Prostate gland (tissue), 2 donors: ENCODE measurements at places on chromosomes 12 and 14. TPM values are rescaled to one million over a fixed set of nuclear protein-coding genes. Genes with fewer than 3 reads are reported as not detected.

GRCh38 chr14:99599393-99599792, 4.6 kb downstream of the CCDC85C start:
- no peak for DNase-seq

The RERGL gene
- total RNA-seq = 3.0 TPM

DNA sequence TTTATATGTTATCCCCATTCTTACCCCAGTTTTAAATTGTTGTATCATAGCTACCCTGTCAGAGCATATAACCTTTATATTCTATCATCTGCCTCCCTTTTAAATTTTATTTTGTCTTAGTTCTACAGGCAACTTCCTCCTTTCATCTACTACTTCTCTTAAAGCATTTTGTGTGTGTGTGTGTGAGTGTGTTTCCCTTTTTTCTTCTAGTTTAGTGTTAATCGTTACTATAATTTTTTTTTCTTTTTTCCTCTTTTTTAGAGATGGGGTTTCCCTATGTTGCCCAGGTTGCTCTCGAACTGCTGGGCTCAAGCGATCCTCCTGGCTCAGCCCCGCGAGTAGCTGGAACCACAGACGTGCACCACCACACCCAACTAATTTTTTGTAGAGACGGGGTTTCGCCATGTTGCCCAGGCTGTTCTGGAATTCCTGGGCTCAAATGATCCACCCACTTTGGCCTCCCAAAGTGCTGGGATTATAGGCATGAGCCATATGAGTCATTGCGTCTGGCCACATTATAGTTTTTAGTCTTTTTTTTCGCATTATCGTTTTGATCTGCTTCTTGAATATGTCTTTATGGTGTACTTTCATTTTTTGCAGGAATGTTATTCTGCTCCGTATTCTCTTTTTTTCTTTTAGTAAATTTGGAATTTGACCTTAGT, 33.1 kb upstream of the FBXO34 start:
- DNase-seq = no peak

The KITLG gene
- total RNA-seq = 23.2 TPM

- no peak for DNase-seq
Measured at GRCh38 chr14:74491956-74492775, 939 bp downstream of the NPC2 start.

The ACVRL1 gene
- 31.1 TPM for total RNA-seq

DNA sequence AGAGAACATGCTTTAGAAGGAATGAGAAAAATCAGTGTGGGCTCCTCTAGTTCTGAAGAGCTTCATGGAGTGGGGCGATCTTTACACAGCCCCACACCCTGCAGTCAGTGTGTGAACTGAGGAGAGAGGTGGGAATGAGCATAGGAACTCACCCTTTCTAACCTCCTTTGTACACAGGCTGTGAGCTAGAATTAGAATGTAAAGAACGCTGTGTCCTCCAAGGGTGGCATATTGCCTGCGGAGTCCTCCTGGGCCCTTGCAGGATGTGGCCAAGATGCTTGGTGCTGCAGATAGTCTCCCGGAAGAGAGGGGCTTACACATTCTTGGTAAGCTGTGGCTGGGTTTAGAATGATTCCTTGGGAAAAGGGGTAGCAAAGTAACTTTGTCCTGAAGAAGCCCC, 43.9 kb downstream of the NINJ2 start:
- no peak for DNase-seq

DNA sequence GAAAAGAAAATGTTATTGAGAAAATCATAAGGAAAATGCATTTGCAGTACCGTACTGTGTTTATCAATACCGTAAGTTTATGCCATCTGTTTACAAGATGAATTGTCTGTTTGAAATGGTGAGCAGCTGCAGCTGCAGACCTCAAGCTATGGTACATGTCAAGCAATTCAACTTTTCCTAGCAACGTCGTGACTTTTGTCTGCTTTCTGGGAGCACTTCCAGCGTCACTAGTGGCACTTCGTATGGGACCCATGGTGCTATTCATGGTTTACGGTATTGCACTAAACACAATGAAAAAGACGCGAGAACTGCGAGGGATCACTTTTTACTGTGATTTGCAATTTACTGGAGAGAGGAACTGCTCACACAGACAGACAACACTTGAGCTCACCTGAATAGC, 160.8 kb downstream of the UNC79 start:
- no peak for DNase-seq

- no peak for DNase-seq
Measured at GRCh38 chr12:108191938-108192337, 62.9 kb downstream of the WSCD2 start.

- DNase-seq = no peak
Measured at GRCh38 chr12:50999093-50999492, 27.1 kb downstream of the SLC11A2 start.

The CLBA1 gene
- 15.2 TPM for total RNA-seq

DNA sequence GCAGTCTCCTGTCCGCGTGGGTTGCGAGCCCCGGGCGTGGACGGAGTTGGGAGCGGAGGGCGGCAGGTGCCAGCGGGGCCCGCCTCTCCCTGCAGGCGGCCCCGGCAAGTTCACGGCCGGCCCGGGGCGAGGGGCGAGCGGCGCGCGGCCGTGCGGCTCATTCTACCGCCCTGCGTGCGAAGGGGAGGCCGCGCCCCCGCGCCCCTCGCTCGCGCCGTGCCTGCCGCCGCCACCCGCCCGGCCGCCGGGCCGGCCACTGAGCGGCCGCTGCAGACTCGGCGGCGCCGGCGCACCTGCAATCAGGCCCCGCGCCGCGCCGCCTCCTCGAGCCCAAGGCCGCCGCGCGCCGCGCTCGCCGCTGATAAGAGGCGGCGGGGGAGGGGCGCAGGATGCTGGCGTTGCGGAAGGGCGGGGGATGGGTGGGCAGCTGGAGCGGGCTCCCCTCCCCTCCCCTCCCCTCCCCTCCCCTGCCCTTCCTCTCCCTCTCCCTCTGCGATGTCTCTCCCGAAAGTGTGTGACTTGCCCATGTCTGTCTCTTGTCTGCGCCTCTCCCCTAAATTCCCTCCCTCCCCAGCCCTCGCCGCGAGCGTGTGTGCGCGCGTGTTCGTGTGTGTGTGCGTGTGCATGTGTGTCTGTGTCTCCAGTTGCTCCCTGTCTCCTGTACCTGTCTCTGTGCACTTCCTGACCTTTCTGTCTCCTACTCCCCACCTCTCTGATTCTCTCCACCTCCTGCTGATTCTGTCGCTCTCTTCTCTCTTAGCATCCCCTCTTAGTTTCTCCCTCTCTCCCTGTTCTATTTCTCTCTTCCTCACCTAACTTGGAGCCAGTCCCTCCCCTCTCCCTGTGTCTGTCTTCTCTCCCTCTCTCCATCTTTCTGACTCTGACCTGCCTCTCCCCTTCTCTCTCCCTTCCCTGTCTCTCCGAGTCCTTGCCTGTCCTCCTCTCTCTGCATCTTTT, 768.1 kb upstream of the TBX3 start:
- DNase-seq = no peak

- DNase-seq = no peak
Measured at GRCh38 chr14:67502867-67503266, 14.3 kb upstream of the TMEM229B start.

DNA sequence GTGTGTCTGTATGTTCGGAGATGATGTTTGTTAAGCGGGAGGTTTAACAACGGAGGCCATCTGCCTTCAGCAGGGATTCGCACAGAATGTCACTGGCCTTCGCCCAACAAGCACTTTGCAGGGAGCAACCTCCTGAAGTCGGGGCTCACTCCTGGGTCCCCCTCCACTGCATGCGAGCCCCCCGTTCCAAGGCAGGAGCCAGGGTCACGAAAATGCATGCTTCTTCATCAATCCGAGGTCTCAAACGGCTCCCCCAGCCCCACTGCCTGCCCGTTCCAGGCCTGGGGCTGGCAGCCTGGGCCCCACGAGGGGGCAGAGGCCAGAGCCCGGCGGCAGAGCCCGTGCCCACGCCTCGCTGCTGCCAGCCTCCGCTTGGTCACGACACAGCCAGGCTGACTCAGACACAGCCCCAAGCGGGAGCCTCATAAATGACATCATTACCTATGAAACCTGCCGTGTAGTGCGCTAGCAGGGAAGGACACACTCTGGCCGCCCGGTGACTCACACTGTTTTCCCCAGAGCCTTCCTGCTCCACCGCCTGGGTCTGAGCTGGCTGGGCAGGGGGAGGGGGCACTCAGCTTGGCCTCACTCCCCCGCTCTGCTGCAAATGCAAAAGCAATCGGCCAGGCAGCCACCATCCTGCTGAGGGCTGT, 169.5 kb upstream of the RTL1 start:
- DNase-seq = peak; percentile 84

DNA sequence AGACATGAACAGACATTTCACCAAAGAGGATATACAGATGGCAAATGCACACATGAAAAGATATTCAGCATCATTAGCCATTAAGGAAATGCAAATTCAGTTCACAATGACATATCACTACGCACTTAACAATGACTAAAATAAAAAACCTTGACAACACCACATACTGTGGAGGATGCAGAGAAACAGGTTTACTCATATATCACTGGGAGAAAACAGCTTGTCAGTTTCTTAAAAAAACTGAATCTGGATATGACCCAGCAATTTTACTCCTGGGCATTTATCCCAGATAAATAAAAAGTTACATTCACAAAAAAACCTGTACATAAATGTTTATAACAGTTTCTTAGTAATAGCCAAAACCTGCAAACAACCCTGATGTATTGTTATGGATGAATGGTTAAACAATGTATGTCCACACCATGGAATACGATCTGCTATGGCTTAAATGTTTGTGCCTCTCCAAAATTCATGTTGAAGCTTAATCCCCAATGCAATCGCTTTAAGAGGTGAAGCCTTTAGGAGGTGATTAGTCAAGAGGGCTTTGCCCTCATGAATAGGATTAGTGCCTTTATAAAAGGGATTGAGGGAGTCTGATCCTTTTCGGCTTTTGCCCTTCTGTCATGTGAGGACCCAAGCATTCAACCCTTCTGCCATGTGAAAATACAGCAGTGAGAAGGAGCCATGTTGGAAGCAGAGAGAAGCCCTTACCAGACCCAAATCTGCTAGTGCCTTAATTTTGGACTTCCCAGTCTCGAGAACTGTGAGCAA, 36.0 kb upstream of the PPP4R3A start:
- peak; percentile 14 for DNase-seq

GRCh38 chr14:65387628-65388027, 24.9 kb upstream of the FUT8 start:
- DNase-seq = no peak

DNA sequence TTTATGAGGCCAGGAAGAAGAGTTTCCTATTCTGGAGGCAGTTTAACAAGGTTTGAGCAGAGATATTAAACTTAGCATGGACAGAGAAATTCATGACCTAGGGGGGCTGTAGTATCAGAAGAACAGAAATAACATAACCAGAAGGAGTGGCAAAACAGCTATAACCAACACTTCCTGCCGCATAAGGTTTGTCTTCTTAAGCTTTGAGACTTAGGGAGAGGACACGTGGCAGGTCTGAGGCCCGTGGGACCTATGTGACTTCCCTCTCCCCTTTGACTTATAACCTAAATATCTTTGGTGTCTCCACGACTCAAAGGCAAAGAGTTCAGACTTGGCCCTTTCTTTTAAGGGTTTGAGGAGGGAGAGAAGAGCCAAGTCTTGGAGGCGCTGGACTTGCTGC, 119.1 kb upstream of the PZP start:
- no peak for DNase-seq

DNA sequence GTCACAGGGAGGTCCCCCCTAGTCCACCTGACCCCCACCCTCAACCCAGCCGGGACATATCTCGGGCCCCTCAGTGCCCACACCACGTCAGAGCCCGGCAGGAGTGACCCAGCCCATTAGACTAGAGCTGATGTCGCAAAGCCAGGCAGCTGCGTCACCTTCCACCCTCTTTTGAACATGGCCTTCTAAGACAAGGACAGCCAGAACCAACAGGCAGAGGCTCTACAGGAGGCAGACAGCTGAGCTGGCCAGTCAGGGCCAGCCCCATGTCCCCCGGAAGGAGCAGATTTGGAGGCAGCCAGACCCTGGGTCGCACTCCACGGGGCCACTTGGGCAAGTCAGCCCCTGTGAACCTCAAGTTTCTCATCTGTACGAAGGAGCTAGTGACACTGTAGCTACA, 44.1 kb downstream of the SCARB1 start:
- DNase-seq = no peak

- no peak for DNase-seq
Measured at GRCh38 chr14:34930591-34931091, 52.2 kb upstream of the SRP54 start.

- no peak for DNase-seq
Measured at GRCh38 chr12:85568395-85569103, 267.7 kb downstream of the RASSF9 start.

DNA sequence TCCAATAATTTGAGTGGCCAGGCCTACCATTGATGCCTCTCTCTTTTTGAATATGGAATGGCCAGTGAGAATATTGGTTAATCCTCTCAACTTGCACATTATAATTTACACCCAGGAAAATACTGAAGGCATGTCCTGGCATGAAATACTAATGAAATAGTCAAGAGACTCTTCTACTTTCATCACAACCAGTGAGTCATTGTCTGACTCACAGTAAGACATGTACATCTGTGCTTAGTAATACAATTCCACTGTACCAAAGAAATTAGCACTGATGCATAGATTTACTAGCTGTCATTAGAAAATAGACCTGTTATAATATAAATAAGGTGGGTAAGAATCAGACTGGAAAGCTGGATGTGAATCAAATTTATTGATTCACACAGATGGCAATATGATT, 31.6 kb downstream of the KCNC2 start:
- DNase-seq = no peak

The INHBC gene
- total RNA-seq = 0.57 TPM

- DNase-seq = no peak
Measured at GRCh38 chr12:38507839-38508238, 191.3 kb downstream of the ALG10B start.

The TC2N gene
- 37.2 TPM for total RNA-seq

DNA sequence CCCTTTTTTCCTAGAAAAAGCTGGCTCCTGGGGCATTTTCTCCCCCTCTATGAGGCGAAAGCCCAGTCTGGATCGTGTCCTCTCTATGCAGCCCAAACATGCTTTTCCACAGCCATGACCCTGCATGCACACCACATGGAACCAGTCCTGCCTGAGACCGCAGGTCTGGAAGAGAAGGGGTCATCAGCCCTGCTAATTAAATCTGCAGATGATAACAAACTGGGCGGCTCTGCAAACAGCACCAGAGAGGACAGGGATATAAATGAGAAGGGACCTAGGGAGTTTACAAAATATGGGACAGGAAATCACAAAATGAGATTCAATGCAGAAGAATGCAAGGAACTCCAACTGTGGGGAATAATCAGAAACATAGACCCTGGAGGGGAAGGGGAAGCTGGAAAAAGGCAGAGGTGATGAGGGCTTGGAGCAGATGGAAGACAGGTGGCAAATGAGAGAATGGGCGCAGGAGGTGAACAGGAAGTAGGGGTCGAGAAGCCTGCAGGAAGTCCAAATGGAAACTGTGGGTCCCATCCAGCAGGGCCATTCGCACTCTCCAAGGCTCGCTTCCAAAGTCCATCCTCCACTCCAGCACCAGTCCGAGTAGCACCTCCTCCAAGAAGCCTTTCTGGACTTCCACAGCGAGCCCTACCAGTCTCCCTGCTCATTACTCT, 76.3 kb downstream of the ANO2 start:
- DNase-seq = no peak
